HTR-8/SVneo (cell line): ENCODE measurements at places on chromosomes 5 and 9.

DNA sequence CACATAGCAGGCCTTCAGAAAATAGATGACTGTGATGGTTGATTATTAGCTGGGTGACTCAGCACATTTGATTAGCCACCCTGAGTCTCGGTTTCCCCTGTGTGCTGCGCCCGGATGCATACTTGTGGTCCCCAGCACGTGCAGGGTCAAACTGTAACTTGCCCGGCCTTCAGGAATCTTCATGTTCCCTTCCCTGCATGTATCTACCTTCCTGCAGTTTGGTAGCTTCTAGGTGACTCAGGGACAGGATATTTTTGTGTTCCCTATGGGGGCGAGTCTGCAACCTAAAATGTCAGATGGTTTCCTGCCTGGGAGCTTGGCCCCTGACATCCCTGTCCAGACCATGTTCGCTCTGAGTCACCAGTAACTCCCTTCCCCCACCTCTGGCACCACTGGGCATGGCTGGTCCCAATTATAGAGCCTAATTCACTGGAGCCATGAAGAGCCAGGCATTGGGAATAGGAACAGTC is 13.2 kb downstream of the PTGS1 start:
- DNase-seq: no peak

GRCh38 chr5:141878711-141879425 is 658 bp upstream of the PCDH1 start:
- DNase-seq: peak; percentile 79

- DNase-seq: peak; percentile 27
These were observed 36.7 kb downstream of the MTREX start for GRCh38 chr5:55344392-55344992.

GRCh38 chr9:93223260-93224180 is 39.6 kb downstream of the WNK2 start:
- DNase-seq: peak; percentile 83

DNA sequence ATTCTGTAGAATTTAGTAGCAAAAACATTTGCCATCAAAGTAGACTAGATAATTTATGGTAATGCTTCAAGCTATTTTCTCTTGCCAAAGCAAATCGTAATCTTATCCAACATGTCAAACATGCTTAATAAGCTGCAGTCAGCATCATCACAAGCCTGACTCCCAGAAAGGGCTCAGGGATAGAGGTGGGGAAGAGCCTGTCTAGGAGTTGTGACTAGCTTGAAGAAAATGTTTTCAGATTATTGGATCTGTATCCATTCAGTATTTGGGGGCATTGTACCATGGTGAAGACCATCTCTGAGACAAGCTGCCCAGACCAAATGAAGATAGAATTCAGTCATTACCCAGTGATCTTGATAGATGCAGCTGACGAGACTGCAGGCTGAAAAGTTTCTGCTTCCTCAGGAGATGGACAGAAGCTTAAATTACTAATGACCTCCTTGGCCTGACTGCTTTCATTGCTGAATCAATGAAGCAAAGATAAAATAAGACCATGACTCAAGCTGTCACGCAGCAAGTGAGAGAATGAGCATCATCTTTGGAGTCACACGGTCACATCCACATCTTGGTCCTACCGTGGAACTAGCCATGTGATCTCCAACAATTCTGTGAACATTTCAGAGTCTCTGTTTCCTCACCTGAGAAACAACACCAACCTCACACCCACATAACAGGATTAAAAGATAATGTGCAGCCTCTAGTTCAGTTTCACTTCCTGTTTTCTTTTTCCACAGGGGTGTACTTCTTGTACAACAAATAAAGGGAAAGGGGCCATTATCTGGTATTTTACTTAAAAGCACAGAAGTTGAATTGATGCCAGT is 9.4 kb downstream of the ERAP2 start:
- no peak for DNase-seq

- DNase-seq: no peak
These were observed 286.1 kb downstream of the IRX2 start for GRCh38 chr5:2465383-2465782.

GRCh38 chr5:64210866-64211265 is 45.2 kb downstream of the RNF180 start:
- peak; percentile 14 for DNase-seq

DNA sequence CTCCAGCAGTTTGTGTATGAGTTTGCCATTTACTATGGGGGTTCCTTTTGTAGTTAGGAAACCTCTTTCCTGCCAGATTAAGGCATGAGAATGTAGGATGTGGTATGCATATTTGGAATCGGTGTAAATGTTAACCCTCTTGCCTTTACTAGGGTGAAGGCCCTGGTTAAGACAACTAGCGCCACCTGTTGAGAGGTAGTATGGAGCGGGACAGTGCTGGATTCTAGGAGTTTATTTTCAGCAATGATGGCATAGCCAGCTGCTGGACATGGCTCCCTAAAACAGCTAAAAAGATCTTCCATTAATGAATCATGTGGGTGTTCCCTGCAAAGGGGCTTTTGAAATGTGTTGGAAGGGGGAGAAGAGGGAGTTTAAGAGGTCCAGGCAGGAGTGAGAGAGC is 30.7 kb upstream of the GPX3 start:
- no peak for DNase-seq

GRCh38 chr5:18802336-18802735 is 1168.1 kb downstream of the TAF11L14 start:
- DNase-seq: no peak

DNA sequence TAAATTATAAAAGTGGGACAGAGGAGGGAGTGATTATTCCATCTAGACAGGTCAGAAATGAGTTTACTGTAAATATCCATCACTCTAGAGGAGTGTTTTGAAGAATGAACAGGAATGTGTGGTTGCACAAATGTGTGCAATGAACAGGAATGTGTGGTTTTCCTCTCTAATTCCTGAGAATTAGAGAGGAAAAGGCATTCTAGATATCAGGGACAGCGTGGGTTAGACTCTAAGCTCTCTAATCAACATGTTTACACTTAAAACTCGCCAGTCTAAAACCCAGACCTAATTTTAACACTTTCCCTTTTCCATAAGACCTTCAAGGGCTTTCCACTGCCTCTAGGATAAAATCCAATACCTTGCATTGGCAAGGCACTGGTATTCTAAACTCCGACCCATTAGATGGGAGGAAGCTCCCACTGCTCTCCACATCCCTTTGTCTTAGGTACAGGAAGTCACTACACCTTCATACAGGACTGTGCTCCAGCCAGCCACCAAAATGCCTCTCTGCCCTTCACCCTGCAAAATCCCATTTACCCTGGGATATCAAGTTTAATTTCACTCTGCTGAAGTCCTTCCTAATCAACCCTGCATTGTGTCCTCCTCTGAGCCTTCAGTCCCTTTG is 67.9 kb downstream of the NFIB start:
- no peak for DNase-seq

DNA sequence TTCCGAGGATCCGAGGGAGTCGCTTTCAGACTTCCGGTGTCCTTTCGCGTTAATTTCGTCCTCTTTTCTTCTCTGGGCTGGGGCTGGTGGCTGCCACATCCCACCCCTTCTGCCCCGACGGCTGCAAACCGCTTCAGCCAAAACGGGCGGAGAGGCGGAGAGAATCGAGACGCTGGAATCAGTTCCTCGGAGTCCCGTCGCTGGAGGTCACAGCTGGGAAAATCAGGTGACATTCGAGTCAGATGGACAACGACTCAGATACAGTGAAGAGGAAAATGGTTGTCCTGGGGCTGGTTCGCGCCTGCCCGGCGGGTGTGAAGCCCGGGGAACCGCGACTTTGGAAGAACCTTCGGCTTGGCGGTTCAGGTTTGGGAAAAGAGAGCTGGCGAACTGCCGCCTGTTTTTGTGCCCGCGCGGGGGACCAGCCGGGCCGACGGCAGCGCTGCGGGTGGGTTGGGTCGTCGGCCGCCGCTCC is 8.9 kb upstream of the NKX2-5 start:
- no peak for DNase-seq

GRCh38 chr9:4796530-4796929 is 3.8 kb downstream of the RCL1 start:
- no peak for DNase-seq

DNA sequence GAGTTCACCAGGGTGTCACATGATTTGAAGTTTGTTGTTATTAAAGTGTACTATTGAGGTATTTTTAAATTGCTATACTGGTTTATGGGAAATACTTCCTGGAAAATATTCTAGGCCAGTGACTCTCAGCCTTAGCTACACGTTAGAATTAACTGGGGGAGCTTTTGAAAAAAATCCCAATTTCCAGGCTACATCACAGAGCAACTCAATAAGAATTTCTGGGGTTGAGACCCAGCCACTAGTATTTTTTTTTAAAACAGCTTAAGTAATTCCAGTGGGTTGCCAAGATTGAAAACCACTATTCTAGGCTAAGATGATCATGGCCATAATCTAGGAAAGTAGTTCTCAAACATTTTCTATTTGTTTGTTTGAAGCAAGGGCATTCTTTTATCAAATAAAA is 142.9 kb upstream of the GRIA1 start:
- DNase-seq: no peak

GRCh38 chr9:113635586-113635985 is 172.1 kb downstream of the RGS3 start:
- no peak for DNase-seq

GRCh38 chr5:129148-129547 is 37.2 kb downstream of the PLEKHG4B start:
- DNase-seq: no peak

DNA sequence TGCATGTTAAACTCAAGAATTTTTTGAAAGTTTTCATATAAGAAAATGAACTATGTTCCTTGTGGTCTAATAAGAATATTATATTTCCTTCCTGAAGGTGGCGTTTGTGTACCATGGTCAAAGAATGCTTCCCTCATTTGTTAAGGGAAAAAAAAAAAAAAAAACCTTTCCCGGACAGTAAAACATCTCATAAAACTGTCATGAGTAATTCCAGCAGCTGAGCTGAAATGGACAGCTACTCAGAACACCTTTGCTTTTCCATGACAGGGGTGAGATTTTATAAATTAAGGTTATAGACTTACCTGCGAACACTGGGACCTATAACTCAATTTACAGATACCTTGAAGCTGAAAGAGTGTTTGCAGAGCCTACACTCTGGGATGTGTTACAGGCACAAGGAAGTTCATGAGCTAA is 113.2 kb upstream of the RANBP3L start:
- DNase-seq: peak; percentile 77

DNA sequence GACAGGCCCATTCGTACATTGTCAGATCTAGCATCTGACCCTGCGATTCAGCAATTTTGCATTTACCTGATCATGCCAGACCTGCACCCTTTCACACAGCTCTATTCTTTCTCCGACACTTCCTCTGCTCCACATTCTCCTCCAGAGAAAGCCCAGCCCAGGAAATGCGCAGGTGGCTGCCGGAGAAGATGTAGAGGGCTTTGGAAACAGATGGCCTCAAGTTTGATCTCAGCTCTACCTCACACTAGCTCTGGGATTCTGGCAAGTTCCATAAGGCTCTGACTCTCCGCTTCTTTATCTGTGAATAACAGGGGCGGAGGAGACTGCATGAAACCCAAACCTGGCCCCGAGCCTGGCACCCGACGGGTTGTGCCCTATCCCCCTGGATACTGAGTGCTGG is 61.5 kb downstream of the GABBR2 start:
- no peak for DNase-seq

DNA sequence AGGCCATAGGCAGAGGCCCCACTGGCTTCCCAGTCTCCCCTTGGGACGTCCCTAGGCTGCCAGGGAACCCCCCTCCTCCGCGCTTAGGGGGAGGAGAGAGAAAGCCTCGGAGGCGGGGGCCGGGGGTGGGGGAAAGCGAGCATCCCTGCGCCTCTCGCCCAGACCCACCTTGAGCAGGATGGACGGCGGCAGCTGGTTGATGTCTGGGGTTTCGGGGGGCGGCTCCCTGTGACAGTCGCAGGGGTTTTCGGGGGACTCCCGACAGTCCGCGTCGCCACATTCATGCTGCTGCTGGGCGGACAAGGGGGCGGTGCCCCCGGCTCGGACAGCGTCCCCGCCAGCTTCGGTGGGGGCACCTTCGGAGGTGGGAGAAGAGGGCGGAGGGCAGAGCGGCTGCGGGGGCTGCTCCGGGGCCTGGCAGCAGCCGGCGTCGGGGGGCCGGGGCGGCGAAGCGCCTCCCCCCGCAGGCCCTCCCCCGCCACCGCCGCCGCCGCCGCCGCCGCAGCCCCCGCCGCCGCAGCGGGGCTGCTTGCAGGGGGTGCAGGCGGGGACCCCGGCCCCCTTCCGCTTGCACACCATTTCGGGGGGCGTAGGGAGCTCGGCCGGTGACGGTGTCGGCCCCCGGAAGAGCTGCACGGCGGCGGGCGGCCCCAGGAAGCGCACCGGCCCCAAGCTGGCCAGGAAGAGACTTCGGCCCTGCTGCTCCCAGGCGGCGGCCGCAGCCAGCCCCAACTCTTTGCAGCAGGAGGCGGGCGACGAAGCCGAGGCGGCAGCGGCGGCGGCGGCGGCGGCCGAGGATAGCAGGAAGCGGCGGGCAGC is 1.2 kb downstream of the FBXL17 start:
- DNase-seq: peak; percentile 37

GRCh38 chr9:70983723-70984295 is 137.6 kb downstream of the TRPM3 start:
- no peak for DNase-seq

DNA sequence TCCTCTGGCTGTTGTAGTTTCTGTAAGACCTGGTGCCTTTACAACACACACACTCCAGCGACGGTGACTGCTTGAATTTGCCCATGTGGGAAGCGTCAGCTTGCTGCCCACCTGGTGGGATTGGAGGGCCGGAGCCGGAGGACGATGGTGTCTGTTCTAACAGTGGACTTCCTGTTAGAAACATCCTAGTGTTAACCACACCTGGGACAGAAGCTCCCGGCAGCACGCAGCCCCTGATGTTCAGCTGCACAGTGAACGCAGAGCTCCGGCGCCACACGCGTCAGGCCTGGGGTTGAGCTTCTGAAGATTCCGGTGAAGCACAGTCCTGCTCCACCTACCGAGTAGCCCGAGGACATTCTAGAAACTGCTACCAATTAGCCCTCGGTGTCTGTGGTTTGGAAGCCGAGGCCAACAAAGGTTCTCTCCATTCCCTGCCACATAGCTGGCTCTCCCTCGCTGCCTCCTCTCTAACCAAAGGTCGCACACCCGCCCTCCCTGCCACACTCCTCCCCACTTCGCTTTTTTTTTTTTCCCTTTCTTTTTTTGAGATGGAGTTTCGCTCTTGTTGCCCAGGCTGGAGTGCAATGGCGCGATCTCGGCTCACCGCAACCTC is 14.4 kb downstream of the PMPCA start:
- no peak for DNase-seq

DNA sequence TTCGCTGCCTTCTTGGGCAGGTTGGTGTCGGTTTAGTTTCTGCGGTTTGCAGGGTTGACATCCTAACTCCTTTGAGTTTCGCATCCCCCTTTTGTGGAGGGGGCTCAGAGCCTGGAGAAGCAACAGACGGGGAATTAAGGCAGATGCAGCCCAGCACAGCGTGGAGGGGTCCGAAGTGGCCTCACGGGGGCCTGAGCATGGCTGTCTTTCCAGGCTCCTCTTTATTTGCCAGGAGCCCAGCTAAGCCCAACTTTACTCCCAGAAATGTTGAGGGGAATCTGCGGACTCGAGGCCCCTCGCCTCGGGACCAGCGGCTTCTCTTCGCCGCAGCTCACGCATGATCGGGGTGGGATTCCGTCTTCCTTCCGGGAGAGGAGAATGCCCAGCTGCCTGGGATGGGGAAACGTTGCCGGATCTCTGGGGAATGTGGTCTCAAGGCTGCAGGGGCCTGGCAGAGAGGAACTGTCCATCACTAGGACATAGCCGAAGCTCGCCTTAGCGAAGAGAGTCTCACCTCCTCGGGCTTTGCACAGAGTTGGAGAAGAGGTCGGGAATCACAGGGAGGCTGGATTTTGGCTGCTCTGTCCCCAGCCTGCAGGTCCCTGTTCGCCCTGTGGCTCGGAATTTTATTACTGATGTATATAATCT is 1.3 kb downstream of the RAI14 start:
- DNase-seq: peak; percentile 66

GRCh38 chr9:37926737-37927118 is 22.8 kb upstream of the SLC25A51 start:
- no peak for DNase-seq
